ENCODE measurements at places on chromosomes 16 and 17.

DNA sequence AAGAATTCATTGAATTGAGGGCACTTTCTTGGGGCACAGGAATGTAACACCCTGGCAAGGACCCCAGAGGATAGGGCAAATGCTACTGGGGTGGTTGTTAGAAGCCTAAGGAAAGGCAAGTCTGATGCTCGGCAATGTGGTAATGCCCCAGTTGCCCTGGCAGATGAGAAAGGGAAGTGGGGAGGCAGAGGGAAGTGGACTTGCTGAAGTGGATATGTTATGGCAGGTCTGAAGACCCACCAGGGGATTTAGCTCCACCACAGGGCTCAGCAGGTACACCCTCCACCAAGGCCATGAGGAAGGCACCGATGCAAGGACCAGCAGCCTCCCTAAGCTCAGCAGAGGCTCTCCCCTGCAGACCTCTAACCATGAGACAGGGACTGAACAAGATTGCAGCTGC is 184.8 kb downstream of the IRX5 start:
- DNase-seq = no peak

- no peak for DNase-seq
These were observed 157.9 kb downstream of the IRX3 start for GRCh38 chr16:54128629-54129234.

- DNase-seq = no peak
These were observed 6.1 kb downstream of the PRR29 start for GRCh38 chr17:64004218-64004770.

- no peak for DNase-seq
These were observed 84.6 kb upstream of the ERCC4 start for GRCh38 chr16:13835387-13835786.

DNA sequence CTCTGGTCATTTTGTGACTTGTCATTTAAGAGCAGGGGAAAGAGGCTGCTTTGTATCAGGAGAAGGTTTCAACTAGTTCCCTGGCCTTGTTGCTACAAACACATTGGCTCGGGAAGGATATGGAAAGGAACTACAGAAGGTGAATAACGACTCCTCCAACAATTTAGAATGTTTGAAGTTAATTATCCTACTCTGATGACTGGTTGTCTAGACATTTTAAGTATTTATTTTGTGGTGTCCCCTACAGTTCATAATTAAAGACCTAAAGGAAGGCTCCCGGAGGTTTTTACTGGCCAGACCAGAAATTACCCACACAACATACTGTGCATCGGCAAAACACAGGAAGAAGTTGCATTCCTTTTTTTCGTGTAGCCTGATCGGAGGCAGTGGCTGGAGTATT is 515.8 kb upstream of the SALL1 start:
- no peak for DNase-seq

GRCh38 chr17:77085926-77086432 is 54.8 kb upstream of the SEC14L1 start:
- DNase-seq = no peak

DNA sequence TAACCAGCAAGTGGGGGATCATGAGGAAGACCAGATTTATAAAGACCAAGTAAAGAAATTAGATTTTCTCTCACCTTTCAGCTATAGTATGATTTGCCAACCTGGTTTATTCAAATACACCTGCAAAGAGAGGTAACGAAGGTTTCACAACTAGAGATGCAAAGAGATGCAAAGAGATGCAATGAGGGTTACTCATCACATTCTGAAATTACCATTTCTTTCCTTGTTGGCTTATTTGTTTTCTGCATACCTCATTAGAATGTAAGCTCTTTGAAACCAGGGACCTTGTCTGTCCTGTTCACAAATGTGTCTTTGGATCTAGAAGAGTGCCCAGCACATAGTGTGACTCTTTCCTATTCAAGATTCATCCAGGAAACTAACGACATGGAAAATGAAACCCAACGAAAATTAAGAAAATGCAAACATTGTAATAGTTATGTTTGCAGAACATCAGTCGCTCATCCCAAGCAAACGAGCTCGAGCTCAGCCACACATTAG is 9.0 kb upstream of the LONP2 start:
- DNase-seq = no peak

GRCh38 chr16:52050418-52050817 is 496.5 kb downstream of the TOX3 start:
- DNase-seq = no peak

DNA sequence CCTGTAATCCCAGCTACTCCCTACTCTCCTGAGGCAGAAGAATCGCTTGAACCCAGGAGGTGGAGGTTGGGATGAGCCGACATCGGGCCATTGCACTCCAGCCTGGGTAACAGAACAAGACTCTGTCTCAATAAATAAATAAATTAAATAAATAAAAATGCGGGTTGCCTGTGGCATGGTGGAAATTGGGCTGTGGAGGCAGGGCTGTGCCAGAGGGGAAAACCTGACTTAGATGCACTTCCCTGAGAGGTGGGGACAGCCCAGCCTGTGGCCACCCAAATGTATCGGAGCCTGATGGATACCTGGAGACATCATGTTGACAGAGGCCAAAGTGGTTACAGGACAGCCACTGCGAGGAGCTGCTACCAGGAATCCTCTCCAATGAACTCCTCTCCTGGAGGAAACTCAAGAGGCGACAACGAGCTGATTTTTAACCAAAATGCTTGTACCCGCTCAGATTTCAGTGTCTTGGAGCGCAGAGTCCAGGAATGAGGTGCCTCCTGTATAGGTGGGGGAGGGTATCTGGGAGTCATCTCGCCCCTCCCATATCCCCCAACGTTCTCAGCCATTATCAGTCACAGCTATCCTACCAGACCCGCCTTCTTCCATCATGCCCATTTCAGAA is 32.3 kb downstream of the DDX19A start:
- no peak for DNase-seq

DNA sequence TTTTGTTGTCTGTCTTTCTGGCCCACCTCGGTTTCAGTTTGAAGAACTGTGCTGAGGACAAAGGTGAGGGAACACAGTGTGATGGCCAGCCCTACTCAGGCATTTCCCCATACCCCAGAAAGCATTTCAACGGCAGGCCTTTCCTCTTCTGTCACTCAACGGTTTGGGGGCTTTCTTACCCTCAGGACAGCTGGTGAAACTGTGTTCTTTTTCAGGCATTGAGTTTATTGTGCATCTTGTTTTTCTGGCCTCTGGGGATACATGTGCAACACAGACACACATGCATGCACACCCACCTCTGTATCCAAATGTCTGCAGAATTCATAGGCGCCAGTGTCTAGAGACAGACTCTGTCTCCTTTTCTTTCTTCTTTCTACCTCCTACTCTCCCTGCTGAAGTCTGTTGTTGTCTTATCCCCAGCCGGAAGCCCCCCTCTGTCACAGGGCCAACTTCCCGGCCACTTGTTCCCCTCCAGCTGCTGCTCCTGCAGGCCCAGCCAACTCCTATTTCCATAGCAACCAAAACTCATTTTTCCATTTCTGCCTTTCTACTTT is 17.0 kb downstream of the CHD9 start:
- DNase-seq = no peak

GRCh38 chr16:54022362-54022761 is 264.2 kb downstream of the IRX3 start:
- no peak for DNase-seq

- DNase-seq = no peak
These were observed 30.0 kb downstream of the EEF2K start for GRCh38 chr16:22235839-22236745.

- DNase-seq = peak; percentile 11
These were observed 57.1 kb upstream of the WSB1 start for GRCh38 chr17:27236717-27237315.

GRCh38 chr17:58335061-58335731 is 6.6 kb upstream of the TSPOAP1 start:
- DNase-seq = peak; percentile 42

GRCh38 chr16:31473264-31473984 is 1.5 kb downstream of the TGFB1I1 start:
- no peak for DNase-seq

- no peak for DNase-seq
These were observed 23.1 kb downstream of the LITAFD start for GRCh38 chr16:8905168-8905762.

- peak; percentile 82 for DNase-seq
These were observed 19.1 kb upstream of the STAC2 start for GRCh38 chr17:39244600-39245570.

- DNase-seq = no peak
These were observed 27.9 kb upstream of the ATP2C2 start for GRCh38 chr16:84340325-84341040.

DNA sequence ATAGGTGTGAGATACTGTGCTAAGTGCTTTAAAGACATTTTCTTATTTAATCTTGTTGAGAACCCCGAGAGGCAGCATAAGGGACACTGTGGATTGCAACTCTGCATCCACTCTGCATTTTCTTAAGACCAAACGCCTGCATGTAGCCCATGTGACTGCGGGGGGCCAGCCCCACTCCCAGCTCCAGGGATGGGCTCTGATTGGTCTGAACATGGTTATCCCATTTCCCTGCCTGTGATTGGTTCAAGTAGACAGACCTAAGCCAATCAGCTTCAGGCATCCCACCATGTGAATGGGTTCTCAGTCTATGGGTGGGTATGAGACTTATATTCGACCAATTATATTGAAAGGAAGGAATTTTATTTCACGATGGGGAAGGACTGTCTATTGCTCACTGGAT is 33.2 kb upstream of the USP7 start:
- no peak for DNase-seq
